ENCODE measurements at places on chromosomes 7 and 10. TPM values are rescaled to one million over a fixed set of nuclear protein-coding genes. Genes with fewer than 3 reads are reported as not detected.

The SUGCT gene
- polyA plus RNA-seq: 1.8 TPM

The SDK1 gene
- polyA plus RNA-seq: 3.7 TPM

The TMEM178B gene
- 0.04 TPM for polyA plus RNA-seq

The FOXP2 gene
- polyA plus RNA-seq: 0.93 TPM

The RBM48 gene
- 6.2 TPM for polyA plus RNA-seq

The GTF2IRD1 gene
- 20.0 TPM for polyA plus RNA-seq

DNA sequence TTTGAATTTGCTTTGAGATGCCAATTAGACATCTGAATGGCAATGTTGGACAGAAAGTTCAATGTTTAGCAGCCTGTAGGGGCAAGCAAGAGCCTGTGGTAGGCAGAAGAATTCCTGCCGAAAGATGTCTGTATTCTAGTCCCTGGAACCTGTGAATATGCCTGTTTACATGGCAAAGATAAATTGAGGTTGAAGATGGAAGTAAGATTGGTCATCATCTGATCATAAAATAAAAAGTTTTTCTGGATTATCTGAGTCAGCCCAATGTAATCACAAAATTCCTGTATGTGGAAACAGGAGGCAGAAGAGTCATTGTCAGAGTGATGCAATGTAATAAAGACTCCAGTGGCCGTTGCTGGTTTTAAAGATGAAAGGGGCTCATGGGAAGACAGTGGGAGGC lies 430.5 kb downstream of the MDFIC start:
- no peaks in the 10 kb centered on the region for H3K27me3 ChIP-seq
- H3K27ac ChIP-seq: no peak overlapping the region
- no peaks in the 10 kb centered on the region for H3K4me1 ChIP-seq
- H3K4me3 ChIP-seq: no peak overlapping the region
- H3K36me3 ChIP-seq: no peaks in the 10 kb centered on the region
- peak; percentile 17 for DNase-seq

DNA sequence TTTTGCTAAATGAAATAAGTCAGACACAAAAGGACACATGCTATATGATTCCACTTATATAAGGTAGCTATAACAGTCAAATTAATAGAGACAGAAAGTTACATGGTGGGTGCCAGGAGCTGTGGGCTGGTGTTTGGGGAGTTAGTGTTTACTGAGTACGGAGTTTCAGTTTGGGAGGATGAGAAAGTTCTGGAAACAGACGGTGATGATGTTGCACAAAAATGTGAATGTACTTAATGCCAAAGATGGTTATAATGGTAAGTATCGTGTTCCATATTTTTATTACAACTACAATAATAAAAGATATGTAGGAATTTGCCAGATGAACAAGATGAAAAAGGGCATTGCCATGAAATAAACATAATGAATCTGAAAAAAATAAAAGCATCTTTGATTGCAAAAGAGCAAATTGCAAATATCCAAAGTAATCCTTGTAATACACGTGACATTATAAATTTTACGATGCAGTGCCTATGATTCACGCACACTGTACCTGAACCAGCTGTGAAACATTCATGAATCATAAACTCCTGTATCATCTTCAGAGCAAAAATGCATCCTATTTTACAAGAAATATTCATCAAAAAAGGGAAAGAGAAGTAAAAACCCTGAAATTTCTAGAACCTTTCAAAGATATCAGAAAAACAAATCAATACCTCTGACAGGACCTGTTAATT lies 676.7 kb downstream of the PCDH15 start:
- H3K4me3 ChIP-seq: no peak overlapping the region
- H3K27me3 ChIP-seq: no peaks in the 10 kb centered on the region
- no peaks in the 10 kb centered on the region for H3K36me3 ChIP-seq

DNA sequence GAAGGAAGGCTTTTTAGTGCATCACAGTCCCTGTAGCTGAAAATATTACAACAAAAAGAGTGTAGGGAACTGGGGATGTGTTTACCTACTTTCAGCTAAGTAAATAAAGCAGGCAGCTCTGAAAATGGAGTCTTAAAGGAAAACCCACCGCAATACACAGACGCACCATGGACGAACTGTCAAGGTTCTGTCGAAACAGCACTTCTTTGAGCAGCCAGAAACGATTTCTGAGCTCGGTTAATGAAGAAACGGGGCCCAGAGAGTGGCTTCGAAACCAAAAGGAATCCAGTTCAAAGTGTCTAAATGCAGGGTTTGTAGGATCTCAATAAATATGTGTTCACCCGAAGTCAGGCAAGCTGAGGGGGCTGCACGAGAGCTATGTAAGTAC lies 275.4 kb upstream of the NEBL start:
- peaks cover 8% of the 10 kb centered on the region for H3K4me1 ChIP-seq
- H3K36me3 ChIP-seq: no peaks in the 10 kb centered on the region
- no peaks in the 10 kb centered on the region for H3K27me3 ChIP-seq

- H3K36me3 ChIP-seq: no peaks in the 10 kb centered on the region
- DNase-seq: peak; percentile 21
- no peaks in the 10 kb centered on the region for H3K27me3 ChIP-seq
- H3K4me1 ChIP-seq: peaks cover 9% of the 10 kb centered on the region
These were observed 1.1 kb downstream of the GGCT start for GRCh38 chr7:30503274-30504212.

GRCh38 chr10:71777213-71777985 lies 4.1 kb upstream of the VSIR start:
- no peak for DNase-seq
- no peak overlapping the region for H3K27ac ChIP-seq
- peaks cover 2% of the 10 kb centered on the region for H3K27me3 ChIP-seq
- peaks cover 9% of the 10 kb centered on the region for H3K4me1 ChIP-seq
- no peaks in the 10 kb centered on the region for H3K36me3 ChIP-seq

DNA sequence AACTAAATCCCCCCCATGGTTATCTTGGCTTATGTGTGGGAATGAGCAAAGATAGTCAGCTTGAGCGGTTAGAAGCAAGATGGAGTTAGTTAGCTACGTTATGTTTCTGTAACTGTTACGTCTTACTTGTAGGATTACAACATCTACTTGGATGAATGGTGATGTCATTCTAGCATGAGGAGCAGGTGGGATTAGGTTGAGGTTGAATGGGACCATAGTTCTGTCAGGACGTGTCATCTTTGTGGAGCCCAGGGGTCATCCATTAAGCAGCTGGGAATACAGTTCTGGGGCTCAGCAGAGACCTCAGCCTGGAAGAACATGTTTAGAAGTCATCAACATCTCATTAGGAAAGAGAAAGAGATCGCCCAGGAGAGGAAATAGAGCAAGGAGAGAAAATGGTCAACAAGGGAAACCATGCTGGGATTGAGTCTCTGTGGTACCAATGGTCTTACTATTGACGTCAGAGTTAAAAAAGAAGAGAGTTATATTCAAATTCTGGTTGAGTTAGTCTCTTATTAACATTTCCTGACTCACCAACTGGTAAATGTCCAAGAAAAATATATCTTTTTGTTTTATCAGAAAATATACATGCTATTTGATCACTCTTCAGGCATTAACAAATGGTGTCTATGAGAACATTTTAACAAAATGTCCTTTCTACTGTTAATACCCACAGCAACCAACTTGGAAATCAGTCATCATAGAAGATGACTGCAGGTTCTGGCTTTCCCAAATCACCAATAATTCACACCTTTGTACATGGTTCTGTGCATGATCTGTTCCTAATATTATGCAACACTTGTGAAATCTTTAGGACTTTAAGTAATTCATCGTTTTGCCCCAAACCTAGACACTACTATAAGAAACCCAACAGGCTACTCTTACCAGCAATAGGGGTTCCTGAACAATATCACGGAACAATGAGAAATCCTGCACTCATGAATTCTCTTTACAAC lies 96.9 kb downstream of the KIAA1217 start:
- H3K4me1 ChIP-seq: peaks cover 5% of the 10 kb centered on the region
- DNase-seq: no peak
- H3K27me3 ChIP-seq: no peaks in the 10 kb centered on the region
- H3K27ac ChIP-seq: peak overlapping the region; percentile 79

DNA sequence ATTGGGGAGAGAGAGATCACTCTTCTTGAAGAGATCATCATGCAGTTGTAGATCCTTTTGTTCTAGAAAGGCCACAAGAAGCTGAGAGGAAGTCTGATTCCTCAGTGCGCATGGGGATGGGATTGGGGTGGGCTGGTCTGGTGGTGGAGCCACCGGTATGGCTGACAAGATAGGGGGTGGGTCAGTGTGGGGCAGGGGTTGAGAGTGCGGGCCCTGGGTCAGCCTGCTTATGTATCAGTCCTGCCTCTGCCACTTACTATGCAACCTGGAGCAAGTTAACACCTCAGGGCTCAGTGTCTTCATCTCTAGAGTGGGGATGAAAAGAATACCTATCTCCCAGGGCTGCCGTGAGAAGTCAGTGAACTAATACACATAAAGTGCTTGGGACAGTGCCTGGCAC lies 8.0 kb downstream of the SMARCD3 start:
- H3K36me3 ChIP-seq: peaks cover 6% of the 10 kb centered on the region
- no peak overlapping the region for H3K27ac ChIP-seq
- H3K27me3 ChIP-seq: peaks cover 2% of the 10 kb centered on the region
- H3K4me3 ChIP-seq: no peak overlapping the region
- no peak for DNase-seq

GRCh38 chr10:73215749-73216148 lies 31.3 kb downstream of the DNAJC9 start:
- no peaks in the 10 kb centered on the region for H3K4me1 ChIP-seq
- H3K4me3 ChIP-seq: no peak overlapping the region
- H3K27ac ChIP-seq: no peak overlapping the region
- no peak for DNase-seq

GRCh38 chr10:42519761-42520460 lies 118.5 kb downstream of the ZNF33B start:
- H3K4me3 ChIP-seq: no peak overlapping the region
- no peak overlapping the region for H3K27ac ChIP-seq
- peaks cover 42% of the 10 kb centered on the region for H3K36me3 ChIP-seq
- no peaks in the 10 kb centered on the region for H3K4me1 ChIP-seq
- H3K27me3 ChIP-seq: no peaks in the 10 kb centered on the region
